ENCODE measurements at places on chromosomes 13 and 19.
A peak's percentile ranks its signal among the peaks of the same experiment; 100 is the strongest.

DNA sequence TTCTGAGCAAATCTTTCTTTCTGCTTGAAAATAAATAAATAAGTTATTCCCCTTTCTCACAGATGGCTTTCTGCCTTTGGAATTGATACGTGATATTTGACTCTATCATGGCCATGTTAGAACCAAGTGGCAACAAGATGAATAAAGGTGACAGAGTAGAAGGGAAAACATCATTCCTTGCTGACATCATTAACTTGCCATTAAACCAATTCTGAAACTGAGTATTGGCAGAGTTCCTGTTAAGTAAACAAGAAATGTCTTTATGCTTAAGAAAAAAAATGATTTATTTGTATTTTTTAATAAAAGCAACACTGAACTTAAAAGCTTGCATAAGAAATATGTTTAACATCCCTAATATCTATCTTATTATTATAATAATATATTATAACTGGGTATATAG lies 828.1 kb downstream of the PCDH9 start:
- DNase-seq: no peak

DNA sequence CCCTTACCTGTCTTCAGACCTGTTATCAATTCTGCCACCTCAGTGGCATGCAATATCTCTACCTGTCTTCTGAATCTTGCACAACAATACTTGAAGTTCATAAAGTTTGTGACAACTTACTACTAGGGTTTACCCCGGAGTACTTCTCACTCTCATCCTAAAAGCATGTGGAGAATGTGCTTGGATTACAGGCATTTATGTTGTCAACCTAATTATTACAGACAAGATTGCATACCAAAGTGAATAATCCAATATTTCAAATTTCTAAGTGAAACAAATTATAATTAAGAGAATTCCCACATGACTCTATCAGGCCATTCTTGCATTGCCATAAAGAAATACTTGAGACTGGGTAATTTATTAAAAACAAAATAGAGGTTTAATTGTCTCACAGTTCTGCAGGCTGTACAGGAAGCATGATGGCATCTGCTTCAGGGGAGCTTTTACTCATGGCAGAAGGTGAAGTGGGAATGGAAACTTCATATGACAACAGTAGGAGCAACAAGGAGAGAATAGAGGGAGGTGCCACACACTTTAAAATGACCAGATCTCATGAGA lies 661.0 kb upstream of the SPRY2 start:
- DNase-seq: no peak

DNA sequence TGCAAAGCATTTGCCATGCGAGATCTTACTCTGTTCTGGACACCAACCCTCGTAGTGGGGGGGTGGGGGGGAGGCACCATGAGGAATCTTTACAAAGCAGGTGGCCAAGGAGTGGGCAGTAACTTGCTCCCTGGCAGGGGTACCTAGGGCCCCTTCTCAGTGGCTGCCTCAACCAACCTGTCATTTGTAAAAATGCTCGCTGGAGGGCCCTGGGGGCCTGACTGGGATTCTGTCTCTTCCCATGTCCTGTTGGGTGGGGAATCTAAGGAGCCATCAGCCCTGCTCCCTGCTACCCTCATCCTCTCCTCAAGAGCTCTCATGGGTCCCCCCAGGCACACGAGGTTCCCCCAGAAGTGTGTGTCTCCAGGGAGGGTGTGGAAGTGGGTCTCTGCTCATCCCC lies 1.5 kb downstream of the KCNN1 start:
- DNase-seq: no peak

GRCh38 chr19:32053376-32053775 lies 292.0 kb upstream of the ZNF507 start:
- no peak for DNase-seq

DNA sequence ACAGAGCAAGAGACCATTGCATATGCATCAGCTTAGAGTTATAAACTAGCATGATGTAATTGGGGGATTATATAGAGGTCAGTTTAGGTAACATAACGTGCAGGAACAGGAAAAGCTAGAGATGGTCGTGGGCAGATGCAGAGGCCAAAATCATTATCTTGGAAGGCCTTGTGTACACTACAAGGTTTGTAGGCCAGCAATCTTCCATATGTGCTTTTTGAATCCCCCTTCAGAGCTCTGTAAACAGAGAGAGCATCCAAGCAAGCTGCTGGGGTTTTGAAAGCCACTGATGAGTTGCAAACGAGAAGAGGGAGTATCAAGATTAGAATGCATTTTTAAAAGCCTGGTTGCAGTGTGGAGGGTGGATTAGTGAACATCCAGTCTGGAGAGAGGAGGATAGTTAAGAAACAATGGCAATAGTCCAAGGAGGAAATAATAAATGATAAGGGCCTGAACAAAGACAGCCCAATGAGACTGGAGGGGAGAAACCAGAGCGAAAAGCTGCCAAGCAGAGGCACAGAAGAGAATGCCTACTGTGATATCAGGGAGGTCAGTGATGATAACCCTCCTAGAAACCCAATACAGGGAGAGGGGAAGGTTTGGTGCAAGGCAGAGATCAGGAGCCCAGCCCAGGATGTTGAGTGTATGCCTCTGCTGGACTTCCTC lies 109.6 kb downstream of the ZAR1L start:
- DNase-seq: no peak

- DNase-seq: no peak
Measured at GRCh38 chr13:30859326-30859725, 46.7 kb upstream of the MEDAG start.

DNA sequence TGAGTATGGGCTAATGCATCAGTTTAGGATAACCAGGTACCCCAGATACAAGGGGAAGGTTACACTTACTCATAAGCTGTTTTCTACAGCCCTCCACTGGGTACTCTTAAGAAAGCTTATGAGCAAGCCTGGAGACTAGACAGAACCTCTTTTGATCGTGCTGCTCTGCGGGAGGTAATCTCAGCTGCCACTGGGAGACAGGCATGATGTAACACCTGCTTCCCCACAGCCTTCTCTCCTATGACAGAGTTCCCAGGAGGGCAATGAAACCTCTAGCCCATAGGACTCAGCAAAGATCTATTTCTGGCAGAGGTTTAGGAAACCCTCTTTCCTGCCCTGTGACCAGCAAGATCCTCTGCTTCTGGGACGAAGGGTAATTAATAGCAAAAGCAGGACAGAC lies 65.6 kb downstream of the WASF3 start:
- no peak for DNase-seq

GRCh38 chr19:43430976-43431375 lies 16.3 kb downstream of the TEX101 start:
- no peak for DNase-seq

GRCh38 chr19:50939596-50939995 lies 13.2 kb downstream of the KLK5 start:
- DNase-seq: no peak

- no peak for DNase-seq
Measured at GRCh38 chr13:43354153-43354945, 331.0 kb downstream of the DNAJC15 start.

GRCh38 chr13:72290962-72291681 lies 424.1 kb upstream of the DACH1 start:
- no peak for DNase-seq

GRCh38 chr13:106472621-106473020 lies 62.8 kb downstream of the EFNB2 start:
- DNase-seq: no peak

DNA sequence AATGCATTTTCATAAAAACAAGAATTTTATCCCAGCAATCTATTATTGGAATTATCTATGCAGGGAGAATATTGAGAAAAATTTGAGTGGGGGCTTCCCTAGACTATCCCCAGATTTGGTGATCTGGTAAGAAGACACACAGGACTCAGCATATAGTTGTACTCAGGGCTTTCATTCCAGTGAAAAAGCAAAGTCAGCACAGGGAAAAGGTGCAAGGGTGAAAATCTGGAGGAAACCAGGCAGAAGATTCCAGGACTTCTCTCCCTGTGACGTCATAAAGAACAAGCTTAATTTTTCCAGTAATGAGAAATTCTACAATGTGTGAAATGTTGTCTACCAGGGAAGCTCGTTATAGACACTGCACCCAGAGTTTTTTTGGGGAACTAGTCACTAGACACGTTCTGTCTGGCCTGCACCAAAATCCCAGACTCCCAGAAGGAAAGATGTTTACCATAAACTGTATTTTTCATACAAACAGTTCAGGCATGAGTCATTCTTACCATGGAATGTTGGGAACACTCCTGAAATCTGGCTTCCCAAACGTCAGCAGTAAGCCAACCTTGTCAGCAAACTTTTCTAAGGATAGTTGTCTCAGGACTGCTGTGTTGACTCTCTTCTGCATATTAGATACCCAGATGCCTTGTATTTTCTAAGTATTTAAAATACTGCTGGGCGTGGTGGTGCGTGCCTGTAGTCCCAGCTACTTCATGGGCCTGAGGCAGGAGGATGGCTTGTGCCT lies 107.4 kb downstream of the DNAJC3 start:
- DNase-seq: no peak

- no peak for DNase-seq
Measured at GRCh38 chr13:98738993-98739392, 13.5 kb downstream of the SLC15A1 start.

- no peak for DNase-seq
Measured at GRCh38 chr13:98890925-98891324, 86.9 kb downstream of the DOCK9 start.

GRCh38 chr19:18789422-18789869 lies 1.7 kb downstream of the COMP start:
- DNase-seq: no peak

GRCh38 chr19:44260343-44260681 lies 626 bp downstream of the ZNF233 start:
- no peak for DNase-seq

- no peak for DNase-seq
Measured at GRCh38 chr13:110523180-110523579, 38.3 kb downstream of the RAB20 start.

- DNase-seq: no peak
Measured at GRCh38 chr19:41776700-41777099, 19.7 kb upstream of the CEACAM3 start.

DNA sequence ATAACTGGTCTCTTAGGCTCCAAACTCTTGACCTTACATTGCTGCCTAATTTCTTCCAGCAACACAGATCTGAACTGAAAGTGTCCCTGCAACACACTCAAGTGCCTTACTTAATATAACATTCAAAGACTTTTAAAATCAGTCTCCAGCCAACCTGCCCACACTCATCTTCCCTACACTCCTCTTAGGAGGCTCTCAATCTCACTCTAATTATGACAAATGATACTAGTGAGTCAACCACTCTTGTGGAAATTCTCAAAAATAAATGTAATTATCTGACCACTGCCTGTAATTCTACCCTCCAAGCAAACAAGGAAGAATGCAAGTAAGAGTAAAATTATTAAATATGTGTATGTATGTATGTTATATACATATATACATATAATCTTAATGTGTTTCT lies 348.1 kb upstream of the MIR17HG start:
- DNase-seq: no peak

- no peak for DNase-seq
Measured at GRCh38 chr13:39536274-39536673, 66.7 kb downstream of the LHFPL6 start.

DNA sequence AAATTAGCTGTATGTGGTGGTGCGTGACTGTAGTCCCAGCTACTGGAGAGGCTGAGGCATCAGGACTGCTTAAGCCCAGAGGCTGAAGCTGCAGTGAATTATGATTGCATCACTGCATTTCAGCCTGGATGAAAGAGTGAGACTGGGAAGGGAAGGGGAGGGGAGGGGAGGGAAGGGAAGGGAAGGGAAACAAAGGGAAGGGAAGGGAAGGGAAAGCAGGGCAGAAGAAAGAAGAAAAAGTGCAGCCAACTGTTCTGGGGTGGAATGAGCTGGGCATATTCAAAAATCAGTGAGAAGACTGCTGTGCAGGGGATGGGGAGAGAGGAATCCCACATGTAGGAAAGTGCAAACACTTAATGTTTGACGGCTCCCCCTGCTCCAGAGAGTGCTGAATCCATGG lies 905.5 kb downstream of the UQCRFS1 start:
- DNase-seq: no peak

DNA sequence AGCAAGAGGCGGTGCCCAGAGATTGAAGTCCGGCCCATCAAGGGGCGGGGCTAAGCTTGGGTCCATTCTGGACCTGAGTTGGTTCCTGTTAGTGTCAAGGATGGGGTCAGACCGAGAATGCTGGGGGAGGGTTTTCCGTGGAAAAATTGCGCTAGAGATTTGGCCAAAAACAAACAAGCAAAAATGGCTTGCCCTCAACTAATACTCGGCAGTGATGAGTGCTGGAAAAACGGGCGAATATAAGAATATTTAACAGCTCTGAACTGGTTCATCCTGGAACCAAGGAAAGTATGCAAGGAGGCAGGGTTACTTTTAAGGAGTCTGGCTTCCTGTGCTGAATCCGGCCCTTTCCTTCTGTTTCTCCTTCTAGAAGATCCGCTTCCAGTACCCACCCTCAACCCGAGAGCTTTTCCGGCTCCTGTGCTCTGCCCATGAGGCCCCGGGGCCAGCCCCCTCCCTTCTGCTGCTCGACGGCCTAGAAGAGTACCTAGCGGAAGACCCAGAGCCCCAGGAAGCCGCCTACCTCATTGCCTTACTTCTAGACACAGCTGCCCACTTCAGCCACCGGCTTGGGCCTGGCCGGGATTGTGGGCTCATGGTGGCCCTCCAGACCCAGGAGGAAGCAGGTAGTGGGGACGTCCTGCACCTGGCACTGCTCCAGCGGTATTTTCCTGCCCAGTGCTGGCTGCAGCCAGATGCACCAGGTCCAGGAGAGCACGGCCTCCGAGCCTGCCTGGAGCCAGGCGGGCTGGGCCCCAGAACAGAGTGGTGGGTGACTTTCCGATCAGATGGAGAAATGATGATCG lies 880 bp downstream of the SWSAP1 start:
- peak; percentile 61 for DNase-seq

DNA sequence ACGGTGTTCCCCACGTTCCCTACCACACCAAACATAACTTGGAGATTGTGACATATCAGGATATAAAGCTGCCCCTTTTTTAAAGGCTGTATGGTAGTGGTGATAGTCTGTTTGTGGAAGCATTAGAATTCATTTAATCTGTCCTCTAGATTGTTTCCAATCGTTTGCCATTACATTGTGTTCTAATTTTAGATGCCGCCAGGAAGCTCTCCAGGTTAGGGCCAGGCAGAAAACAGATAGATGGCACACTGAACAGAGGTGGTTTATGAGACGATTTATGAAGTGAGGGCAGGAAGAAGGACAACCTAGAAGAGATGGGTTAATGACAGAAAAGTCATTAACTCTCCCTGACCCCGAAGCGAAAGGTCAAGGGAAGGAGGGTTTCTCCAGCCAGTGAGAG lies 30.0 kb downstream of the ARHGEF7 start:
- no peak for DNase-seq

DNA sequence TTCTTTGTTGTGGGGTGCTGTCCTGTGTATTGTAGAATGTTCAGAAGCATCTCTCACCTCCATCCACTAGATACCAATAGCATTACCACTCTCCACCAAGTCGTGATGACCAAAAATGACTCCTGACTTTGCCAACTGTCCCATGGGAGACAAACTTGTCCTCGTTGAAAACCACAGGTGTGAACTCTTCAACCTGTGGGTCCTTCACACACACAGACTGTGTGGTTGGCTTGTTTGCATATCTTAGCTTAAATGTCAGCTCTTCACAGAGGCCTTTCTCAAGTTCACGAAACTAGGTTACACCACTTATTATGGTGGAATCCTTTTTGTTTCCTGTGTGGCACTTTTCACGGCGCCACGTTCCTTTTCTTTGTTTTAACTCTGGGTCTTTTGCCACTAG lies 6.8 kb downstream of the GPC5 start:
- DNase-seq: no peak

GRCh38 chr19:1228161-1228957 lies 9.4 kb downstream of the CBARP start:
- no peak for DNase-seq
